ENCODE measurements at places on chromosomes 13 and 19. TPM values are rescaled to one million over a fixed set of nuclear protein-coding genes. Genes with fewer than 3 reads are reported as not detected.

GRCh38 chr13:34803756-34804155 is 138.3 kb upstream of the NBEA start:
- no peak for DNase-seq

DNA sequence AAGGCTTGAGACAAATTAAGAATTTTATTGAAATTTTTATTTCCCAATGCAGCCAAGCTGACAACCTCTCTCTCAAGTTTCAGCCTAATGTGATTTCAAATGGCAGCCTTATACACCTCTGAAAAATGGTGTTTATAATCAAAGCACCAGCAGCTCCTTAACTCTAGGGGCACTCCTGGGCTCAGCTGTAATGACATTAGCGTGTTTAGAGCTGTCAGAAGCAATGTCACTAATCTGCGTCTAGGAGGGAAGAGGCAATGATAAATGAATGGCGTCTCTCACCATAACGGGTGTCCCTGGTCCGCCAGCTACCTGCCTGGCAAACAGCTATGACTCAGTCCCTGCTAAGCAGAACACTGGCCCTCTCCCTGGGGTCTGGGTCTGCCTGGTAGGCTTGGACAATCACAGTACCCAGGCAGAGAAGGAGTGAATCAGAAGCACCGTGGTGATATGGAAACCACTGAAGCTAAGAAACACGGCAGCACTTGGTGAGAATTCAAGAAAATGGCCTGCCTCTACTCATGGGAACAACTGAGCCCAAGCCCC is 131.8 kb upstream of the VSTM2B start:
- no peak for DNase-seq

- no peak for DNase-seq
Observed at GRCh38 chr19:40561947-40562346, 14.7 kb upstream of the SHKBP1 start.

- DNase-seq = no peak
Observed at GRCh38 chr19:13095934-13096927, 6.4 kb downstream of the LYL1 start.

GRCh38 chr13:42474954-42475353 is 99.0 kb upstream of the TNFSF11 start:
- DNase-seq = no peak

DNA sequence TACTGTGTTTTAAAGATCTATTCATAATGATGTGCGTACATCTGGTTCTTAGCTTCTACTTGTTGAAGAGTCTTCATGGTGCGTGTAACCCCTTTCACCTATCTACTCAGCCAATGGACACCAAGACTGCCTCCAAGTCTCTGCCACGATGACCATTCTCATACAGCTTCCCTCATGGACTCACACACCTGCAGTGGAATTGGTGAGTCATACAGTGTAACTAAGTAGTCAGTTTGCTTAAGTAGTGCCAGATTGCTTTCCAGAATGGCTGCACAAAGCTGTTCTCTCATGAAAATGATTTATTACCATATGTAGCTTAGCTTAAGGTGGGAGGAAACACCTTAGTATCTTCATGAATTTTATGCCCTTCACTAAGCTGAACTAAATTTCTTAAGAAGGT is 112.3 kb downstream of the AKAP11 start:
- DNase-seq = no peak

DNA sequence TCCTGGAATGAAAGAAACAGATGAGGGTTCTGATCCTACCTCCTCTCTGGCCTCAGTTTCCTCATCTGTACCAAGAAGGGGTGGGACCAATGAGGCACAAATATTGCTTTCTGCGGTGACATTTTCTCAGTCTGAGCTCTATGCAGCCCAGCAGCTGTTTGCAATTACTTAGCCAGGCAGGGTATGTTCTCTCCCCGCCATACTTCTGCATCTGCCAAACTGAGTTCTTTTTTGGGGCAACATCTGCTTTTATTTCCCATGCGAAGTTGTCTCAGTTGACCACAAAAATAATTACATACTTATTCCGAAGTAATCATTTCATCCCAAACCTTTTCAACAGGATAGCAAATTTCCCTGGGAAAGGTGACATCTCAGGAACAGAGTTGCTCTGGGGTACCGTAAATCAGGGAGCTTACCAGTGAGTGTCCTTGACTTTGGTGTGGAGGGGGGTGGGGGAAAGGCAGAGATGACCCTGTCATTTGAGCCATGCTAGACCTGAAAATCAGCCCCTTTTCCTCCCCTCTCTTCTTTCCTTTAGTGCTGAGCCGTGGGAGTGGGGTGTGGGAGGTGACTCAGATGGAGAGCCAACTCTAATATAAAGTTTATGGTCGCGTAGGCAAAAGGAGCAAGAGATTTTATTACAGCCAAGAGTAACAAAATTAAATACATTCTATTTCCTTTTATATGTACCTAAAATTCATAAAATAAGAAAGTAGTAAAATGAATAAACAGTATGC is 165.7 kb upstream of the KL start:
- no peak for DNase-seq

GRCh38 chr19:39154629-39155100 is 29.1 kb downstream of the PAK4 start:
- no peak for DNase-seq

GRCh38 chr13:113094410-113094800 is 11.2 kb upstream of the F7 start:
- DNase-seq = no peak

- DNase-seq = no peak
Observed at GRCh38 chr13:99071666-99072065, 93.8 kb upstream of the DOCK9 start.

DNA sequence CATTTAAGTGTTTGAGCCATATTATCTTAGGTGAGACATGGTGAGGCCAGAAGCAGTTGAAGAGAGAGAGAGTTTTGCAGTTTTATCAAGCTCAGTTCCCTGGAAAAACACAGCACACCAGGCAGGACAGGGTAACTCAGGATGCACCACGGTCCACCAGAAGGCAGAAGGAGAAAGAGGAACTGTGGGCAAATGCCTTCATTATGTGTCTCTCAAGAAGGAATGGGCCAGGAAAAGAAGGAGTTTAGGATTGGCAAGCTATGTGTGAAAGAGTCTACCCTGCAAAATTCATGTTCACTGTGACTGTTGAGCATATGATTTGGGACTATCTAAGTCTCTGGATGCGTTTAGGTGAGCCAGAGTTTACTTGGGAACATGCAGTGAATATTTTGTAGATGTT is 934.5 kb upstream of the MIR17HG start:
- DNase-seq = no peak

GRCh38 chr13:75364131-75364713 is 117.7 kb downstream of the TBC1D4 start:
- no peak for DNase-seq

DNA sequence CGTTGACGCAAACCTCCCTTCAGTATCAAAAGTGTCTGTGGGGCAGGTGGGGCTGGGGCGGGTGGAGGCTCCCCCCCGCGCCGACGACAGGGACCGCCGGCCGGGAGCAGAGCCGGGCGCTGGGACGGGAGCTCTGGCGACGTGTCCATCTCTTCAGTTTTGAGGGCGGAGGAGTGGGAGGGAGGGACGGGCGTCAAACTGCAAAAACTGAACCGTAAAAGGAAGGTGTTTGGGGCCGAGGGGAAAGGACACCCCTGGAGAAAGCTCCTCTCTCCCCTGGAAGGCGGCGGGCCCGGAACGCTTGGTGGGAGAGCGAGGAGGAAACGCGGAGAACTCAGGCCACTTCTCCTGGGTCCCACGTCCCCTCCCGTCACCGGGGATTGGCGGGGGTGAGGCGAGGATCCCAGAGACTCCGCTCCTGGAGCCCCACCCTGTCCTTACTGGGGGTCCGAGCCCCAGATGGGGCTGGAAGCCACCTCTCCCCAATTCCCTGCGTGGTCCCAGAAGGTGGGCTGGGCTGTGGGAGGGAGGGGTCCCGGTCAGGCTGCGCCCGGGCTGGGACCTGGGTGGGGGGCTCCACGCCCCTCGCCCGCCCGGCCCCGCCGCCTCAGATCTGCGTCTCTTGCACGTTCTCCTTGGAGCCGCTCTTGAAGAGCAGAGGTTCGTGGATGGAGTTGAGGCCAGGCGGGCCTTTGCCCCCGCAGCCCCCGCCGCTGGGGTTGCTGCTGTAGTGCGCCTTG is 3.4 kb upstream of the ASPDH start:
- DNase-seq = no peak

DNA sequence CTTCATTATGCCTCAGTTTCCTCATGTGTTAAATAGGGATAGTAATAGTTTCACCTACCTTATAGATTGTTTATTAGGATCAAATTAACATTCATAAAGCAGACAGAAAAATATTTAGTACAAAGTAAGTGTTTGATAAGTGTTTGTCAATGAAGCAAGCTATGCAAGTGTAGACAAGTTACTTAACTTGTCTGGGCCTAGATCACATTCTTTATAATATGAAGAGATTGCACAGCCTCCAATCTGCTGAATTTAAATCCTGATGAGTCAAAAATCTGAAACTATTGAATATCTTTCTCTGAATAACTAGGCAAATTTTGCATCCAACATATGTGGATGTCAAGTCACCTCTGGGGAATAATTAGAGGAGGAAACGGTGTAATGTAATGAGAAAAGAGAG is 170.5 kb downstream of the MZT1 start:
- DNase-seq = no peak

GRCh38 chr13:22031702-22032286 is 360.9 kb downstream of the FGF9 start:
- no peak for DNase-seq

DNA sequence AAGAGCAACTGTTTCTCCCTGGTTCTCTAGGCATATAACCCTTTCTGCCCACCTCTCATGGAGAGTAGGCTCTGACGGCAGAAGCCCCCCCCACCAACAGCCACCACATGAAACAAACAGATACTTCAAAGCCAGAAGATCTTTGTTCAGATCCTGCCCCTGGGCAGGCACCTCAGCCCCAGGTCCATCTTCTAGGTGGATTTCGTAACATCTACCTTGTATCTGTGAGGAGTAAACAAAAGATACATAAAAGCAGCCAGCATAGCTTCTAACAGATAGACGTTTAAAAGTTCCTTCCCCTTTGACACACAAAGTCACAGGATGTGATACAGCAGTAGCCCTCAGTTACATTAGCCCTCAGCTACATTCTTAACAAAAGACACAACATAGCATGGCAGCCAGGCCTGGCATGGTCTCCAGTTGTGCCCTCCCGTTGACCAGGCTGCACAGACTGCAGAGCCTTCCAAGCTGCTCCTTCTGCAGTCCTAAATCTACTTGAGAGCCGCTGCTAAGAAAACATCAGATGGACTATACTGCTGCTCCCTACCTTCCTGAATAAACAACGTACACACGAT is 35.4 kb downstream of the BRD4 start:
- DNase-seq = no peak

- no peak for DNase-seq
Observed at GRCh38 chr13:47039106-47039505, 142.3 kb upstream of the HTR2A start.

DNA sequence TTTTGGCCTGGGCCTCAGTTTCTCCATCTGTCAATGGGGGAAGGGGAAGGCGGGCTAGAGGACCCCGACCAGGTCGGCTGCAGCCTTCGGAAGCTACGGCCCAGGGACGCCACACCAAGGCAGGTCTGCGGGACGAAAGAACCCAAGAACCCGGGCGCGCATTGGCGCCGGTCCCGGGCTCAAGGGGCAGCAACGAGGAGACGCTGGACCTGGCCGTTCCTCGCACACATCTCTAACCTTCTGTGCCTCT is 739 bp upstream of the ILF3 start:
- DNase-seq = no peak

DNA sequence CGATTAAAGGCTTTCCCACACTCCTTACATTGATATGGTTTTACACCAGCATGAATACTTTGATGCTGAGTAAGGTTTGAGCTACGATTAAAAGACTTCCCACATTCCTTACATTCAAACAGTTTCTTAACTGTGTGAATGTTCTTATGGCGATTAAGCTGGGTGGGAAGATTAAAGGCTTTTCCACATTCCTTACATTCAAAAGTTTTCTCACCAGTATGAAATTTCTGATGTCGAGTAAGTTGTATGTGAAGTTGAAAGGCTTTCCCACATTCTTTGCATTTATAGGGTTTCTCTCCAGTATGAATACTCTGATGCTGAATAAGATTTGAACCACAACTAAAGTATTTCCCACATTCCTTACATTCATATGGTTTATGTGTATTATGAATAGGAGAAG is 20.0 kb downstream of the ZNF780B start:
- no peak for DNase-seq

- no peak for DNase-seq
Observed at GRCh38 chr19:33982706-33983105, 186.0 kb downstream of the KCTD15 start.

- no peak for DNase-seq
Observed at GRCh38 chr13:80361883-80362327, 21.0 kb upstream of the SPRY2 start.

- DNase-seq = no peak
Observed at GRCh38 chr13:84399320-84400085, 517.2 kb upstream of the SLITRK1 start.

DNA sequence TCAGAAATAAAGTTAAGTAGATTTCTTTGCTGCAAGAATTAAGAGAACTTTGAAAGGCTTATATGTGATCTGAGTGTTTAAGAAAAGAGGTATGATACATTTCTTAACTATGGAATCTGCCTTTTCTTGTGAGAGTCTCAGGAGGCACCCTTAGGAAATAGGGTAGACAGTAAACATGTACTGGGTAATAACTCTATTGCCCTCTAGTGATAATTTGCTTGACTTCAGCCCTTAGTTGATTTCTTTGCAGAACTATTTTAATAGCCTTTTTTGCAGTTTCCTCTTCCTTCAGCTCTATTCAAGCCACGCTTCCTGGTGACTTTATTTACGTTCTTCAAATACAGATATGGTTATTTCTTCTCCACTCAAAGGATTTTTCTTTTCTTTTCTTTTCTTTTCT is 37.0 kb upstream of the CCNA1 start:
- no peak for DNase-seq

CDX2 gene
- not detected for total RNA-seq

GIPR gene
- 3.1 TPM for total RNA-seq

DCT gene
- 0.39 TPM for total RNA-seq

GPR12 gene
- total RNA-seq = 0.07 TPM

LGI4 gene
- total RNA-seq = 42.5 TPM

ZNF582 gene
- 3.9 TPM for total RNA-seq

PLIN4 gene
- total RNA-seq = 156 TPM

UNC13A gene
- total RNA-seq = 0.08 TPM

SPINT2 gene
- total RNA-seq = 52.7 TPM

RLN3 gene
- total RNA-seq = not detected

SIGLEC5 gene
- not detected for total RNA-seq

NLRP5 gene
- total RNA-seq = not detected

ADM5 gene
- 0.43 TPM for total RNA-seq
